Kasumi-1 (cell line): ENCODE measurements at places on chromosomes 7 and 10.

DNA sequence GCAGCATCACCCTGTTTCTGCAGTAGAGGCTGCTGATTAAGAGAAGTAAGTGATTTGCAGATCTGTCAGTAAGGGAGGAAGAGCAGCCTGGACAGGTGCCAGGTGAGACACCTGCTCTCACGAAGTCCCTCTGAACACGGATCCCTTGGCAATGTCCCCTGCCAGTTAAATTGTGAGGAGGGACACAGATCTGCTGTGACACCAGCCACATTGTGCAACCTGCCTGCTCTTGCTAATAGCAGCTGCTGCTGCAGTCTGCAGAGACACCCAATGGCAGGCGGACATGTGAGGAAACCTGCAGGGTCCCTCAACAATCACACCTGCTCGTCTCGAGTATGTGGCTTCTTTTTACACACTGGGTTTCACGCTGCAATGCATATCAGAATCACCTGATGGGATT lies 31.9 kb downstream of the ANXA11 start:
- DNase-seq, result no peak

GRCh38 chr10:120749072-120749471 lies 102.1 kb upstream of the WDR11 start:
- no peak for DNase-seq

DNA sequence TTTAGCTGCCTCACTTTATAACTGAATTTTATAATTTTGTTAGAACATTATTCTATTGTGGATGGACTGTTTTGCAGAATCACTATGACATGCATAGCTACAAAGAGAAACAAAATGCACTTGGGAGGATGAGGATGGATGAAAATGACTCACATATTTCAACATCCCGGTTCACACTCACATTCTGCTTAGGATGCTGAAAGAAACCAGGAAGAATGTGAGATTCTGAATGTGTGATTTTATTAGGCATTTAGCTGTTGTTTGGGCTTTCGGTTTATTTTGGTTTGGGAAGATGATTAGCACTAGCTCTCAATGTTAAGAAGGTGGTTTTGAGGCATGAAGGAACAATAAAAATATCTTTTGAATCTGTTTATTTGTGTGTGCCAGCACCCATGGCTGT lies 235.5 kb downstream of the SEMA3E start:
- no peak for DNase-seq

DNA sequence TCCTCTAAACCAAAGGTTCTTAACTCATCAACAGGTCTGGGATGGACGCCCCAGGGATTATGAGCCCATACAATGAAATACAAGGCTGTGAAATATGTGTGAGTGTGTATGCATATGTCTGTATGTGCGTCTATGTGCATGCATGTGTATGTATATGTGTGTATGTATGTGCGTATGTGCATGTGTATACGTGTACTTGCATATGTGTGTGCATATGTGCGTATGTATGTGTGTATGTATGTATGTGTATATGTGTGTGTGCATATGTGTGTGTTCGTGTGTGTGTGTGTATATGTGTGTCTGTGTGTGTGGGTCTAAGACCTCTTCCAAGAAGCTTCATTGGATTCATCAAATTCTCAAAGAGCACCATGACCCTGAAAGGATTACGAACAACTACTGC lies 112.3 kb downstream of the SFMBT2 start:
- no peak for DNase-seq

DNA sequence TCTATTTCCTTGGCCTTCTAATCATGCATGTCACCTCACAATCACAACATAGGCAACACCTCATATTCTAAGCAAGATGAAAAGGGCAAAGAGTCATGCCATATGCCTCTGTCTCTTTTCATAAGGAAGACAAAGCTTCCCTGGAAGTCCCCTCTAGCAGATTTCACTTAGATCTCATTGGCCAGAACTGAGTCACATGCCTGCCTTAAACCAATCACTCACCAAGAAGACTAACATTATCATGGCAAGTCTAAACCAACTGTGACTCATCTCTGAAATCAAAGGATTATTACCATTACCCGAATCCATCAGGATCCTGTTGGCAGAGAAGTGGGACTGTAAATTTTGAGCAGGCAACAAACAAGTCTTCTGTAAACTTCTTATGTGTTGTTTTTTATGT lies 27.8 kb downstream of the CAV1 start:
- DNase-seq, result no peak

DNA sequence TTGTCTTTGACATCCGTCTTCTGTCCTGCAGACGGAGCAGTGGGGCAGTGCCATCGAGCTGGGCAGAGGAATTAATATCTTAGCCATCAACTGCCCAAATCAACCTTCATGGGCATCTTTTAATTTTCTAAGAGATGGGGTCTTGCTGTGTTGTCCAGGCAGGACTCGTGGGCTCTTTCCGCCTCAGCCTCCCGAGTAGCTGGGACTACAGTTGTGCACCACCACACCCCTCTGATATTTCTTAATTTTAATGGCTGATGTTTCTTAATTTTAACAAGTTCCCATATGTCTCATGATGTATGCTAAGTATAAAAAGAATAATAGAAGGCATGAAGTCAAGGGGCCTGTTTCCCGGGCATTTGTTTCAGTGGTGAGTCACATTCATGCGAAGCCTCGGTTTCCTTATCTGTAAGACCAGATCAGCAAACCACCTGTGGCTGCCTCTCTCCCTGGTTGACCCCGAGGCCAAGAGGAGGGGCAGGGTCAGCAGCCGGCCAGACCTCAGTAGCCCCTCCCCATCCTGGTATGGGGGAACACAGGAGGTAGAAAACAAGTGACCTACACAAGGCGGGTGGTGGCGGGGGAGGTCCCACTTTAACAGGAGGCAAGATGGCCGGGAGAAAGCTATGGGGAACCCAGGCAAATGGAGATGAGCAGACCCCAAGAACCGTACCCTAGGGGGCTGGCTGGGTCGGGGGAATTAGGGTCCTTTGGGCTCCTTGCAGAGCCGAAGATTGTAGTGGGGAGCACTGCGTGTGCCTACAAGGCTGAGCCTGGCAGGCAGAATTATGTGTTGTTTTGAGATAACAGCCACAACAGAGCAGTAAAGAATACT lies 85.5 kb downstream of the CUX1 start:
- no peak for DNase-seq

GRCh38 chr10:112855134-112855533 lies 94.9 kb upstream of the TCF7L2 start:
- no peak for DNase-seq

GRCh38 chr10:44925224-44925623 lies 14.1 kb downstream of the TMEM72 start:
- DNase-seq, result peak; percentile 63

GRCh38 chr10:78004215-78005026 lies 24.9 kb downstream of the POLR3A start:
- no peak for DNase-seq

DNA sequence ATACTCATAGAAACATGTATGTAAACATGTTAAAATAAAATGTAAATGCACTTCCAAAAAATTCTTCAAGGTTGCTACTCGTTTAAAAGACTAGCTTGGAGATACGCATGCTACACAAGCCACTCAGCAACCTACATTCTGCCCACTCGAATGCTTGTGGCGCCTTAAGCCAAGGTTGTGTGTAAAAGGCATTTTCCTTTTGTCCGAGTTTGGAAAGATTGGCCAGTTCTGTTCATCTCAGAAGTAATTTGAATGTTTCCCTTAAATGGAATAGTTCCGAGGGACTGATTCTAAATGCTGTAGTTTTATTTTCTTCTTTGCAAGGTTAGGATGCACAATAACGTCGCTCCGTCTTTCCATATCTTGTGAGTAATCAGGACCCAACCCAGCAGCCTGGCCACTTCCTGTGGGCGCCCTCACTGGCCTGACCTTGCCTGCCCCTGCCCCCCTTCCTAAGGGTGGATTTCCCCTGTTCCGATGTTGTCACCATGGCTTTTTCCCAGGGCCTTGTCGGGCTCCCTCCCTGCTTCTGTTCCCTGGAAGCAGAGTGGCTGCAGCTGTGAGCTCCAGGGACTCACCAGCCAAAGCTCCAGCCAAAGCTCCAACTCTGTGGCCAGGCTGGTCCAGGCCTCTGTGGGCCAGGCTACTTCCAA lies 70.6 kb downstream of the PTPRE start:
- DNase-seq, result no peak

GRCh38 chr7:138563808-138564207 lies 103.7 kb downstream of the TRIM24 start:
- no peak for DNase-seq

DNA sequence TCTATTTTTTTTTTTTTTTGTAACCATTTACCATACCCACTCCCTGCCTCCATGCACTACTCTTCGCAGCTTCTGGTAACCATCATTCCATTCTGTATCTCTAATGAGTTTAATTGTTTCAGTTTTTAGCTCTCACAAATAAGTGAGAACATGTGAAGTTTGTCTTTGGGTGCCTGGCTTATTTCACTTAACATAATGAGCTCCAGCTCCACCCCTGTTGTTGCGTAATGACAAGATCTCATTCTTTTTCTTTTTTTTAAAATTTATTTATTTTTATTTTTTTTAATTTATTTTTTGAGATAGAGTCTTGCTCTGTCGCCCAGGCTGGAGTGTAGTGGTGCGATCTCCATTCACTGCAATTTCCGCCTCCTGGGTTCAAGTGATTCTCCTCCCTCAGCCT lies 142.3 kb upstream of the PCLO start:
- DNase-seq, result no peak

DNA sequence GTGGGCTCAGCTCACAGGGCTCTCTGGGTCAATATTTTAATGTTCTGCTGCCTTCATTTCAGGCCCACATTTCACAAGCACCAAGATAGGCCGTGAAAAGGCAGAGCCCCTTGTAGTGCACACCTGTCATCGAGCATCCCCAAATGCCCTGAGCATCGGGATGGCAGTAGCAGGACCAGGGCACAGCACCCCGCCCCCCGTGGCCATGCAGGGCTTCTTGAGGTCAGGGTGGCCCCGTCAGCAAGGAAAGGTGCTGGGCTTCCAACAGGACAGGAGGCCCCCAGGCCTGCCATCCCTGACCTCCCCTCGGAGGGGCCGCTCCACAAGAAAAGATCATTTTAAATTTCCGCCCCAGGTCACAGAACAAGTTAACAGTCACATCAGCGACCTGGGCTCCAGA lies 2.9 kb upstream of the CNPY1 start:
- DNase-seq, result no peak

GRCh38 chr10:123781324-123781900 lies 110.2 kb downstream of the CPXM2 start:
- DNase-seq, result no peak

DNA sequence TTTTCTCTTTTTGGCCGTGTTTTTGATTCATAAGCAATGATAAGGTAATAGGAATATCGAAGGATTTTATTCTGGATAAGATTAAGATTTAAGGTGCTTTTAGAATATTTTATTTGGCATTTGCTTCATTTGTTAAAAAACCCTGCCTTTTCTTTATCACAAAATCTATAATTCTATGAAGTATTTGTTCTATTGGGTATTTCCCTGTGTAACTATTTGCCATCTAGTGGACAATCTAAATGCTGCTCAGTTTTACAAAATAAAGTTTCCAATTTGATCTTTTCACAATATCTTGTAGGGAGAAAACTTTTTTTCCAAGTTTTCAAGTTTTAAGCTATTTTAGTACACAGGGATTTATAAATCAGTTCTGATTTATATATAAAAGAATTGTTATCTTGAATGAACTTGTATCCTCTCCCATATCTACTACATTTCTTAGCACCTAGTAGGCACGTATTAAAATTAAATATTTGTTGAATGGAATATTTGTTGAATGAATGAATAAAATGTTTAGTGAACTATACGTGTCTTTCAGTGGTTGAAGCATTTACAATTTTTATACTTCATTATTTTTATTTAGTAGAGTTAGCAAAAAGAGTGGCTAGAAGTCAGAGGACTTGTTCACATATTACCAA lies 26.5 kb downstream of the ANKRD7 start:
- DNase-seq, result peak; percentile 16

DNA sequence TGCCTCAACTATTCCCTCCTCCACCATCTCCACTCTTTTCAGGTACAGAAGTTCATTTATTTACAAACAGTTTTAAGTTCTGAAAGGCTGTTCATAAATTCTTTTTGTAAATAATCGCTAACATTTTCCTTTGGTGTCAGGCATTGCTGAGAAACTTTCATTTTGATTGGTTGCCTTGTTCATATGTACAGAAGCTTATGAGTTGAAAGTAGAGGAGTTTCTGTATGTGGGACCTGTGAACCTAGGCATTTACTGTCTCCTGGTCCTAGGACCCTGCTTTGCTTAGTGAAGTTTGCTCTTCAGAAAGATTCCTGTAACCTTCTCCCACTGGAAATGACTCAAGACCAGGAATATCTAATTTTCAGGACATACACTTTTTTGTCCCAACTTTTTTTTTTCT lies 30.4 kb downstream of the CCSER2 start:
- DNase-seq, result no peak

DNA sequence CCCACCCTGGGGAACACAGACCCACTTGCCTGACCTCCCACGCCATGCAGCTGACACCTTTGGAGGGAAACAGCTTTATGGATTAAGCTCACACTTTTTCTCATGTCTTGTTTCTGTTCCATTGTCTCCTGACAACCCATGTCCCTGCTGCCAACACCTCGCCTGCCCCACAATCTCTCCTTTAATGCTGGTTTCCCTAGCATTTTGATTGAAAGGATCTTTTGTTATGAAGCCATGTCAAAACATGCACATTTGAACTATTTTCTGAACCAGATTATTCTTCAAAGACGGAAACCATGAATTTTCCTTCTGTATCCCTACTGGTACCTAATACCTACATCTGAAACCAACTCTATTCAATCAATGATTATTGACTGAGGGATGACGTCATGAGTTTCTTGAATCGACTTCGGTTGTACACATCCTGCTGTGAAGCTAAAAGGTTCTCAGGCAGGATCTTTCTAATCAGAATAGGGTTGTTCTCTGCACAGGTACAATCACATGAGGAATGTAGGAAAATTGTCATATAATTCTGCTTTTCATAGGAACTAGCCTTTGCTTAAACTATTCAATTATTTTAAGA lies 106.2 kb upstream of the NEBL start:
- no peak for DNase-seq

GRCh38 chr10:72935361-72935760 lies 19.2 kb downstream of the PLA2G12B start:
- DNase-seq, result no peak

DNA sequence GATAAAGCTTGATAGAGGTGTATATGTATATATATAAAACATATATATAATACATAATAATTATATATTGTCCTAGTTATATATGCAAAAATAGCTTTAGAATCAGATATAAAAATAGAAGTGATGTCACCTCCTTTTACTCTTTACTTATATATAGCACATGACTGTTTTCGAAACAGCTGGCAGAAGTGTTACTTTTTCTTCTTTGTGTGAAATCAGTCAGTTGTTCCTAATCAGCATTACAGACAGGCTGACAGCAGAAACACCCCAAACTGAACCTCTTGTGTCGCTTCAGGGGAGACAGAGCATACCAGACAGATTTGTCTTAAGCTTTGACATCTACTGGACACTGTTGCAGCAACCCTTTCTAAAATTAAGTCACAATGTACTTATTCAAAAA lies 684.9 kb upstream of the CELF2 start:
- no peak for DNase-seq

DNA sequence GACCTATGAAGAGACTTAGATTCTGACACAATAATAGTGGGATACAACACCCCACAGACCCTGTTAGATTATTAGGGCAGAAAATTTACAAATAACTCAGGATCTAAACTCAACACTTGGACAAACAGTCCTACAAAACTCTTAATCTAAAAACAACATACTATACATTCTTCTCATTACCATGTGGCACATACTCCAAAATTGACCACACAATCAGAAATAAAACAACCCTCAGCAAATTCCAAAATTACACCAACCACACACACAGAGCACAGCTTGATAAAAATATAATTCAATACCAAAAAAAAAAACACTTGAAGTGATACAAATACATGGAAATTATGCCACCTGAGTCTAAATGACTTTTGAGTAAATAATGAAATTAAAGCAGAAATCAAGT lies 7.8 kb downstream of the ZNF680 start:
- no peak for DNase-seq
